ENCODE measurements at places on chromosomes 11 and 22. TPM values are rescaled to one million over a fixed set of nuclear protein-coding genes. Genes with fewer than 3 reads are reported as not detected.

DNA sequence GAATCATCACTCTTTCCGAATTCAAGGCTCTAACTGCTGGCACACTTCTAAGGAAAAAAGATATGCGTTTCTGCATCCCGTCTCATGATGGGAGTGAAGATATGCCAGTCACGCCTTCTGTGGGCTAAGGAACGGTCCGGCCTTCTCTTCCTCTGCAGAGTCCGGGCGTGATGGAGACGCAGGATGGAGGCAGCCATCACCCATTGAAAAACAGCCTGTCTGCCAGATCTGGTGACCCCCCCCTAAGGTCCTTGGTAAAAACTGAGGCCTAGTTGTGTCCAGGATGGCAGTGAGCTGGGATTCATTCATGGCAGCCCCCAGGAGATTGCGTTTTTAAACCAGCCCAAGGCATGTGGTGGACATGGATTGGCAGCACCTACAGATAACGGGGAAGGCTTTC is 6.9 kb upstream of the EFCAB6 start:
- no peaks in the 10 kb centered on the region for H3K36me3 ChIP-seq
- peaks cover 11% of the 10 kb centered on the region for H3K4me1 ChIP-seq
- H3K4me3 ChIP-seq, result no peak overlapping the region
- H3K27me3 ChIP-seq, result no peaks in the 10 kb centered on the region
- H3K27ac ChIP-seq, result no peak overlapping the region

DNA sequence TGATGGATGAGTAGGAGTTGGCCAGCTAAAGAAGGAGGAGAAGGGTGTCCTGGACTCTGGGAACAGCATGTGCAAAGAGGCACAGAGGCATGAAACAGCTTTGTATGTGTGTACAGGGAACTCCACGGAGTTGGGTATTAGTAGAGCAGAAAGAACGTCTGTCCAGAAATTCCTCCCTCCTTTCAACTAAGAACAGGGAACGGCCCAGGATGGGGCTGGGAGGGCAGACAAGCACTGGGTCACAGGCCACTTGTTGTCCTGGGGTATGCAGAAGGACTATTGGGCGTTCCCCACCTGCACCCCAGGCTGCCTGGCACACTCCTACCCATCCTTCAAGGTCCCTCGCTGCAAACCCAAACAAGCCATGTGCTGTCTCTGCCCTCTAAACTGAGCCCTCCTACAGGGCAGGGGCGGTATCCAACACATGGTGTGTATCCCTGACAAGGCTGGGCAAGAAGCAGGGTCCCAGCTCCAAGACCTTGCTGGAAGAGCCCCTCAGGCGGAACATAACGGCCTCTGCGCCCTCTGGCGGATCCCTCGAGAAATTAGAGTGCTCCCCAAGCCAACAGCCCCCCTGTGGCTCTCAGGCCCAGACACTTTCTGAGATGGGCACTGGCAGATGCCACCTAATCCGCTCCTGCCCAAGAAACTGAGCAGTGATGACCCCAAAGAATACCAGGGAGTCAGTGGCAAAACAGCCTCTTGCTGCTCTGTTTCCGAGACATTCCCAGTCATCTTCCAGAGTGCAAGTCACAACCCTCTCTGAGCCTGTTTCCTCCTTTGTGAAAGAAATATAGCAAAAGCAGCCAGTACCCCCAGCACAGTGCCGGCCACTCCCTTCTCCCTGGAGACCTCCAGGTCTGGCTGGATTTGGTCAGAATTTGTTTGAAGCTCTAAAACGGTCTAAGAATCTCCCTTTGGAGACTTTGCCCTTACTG is 1.6 kb upstream of the ELFN2 start:
- H3K27ac ChIP-seq, result no peak overlapping the region
- peaks cover 37% of the 10 kb centered on the region for H3K4me1 ChIP-seq
- peaks cover 8% of the 10 kb centered on the region for H3K27me3 ChIP-seq
- DNase-seq, result no peak
- peaks cover 4% of the 10 kb centered on the region for H3K36me3 ChIP-seq

- no peak overlapping the region for H3K27ac ChIP-seq
- H3K36me3 ChIP-seq, result no peaks in the 10 kb centered on the region
- H3K4me3 ChIP-seq, result no peak overlapping the region
- peaks cover 5% of the 10 kb centered on the region for H3K4me1 ChIP-seq
- DNase-seq, result no peak
Measured at GRCh38 chr11:29432719-29433325, 584.0 kb downstream of the KCNA4 start.

DNA sequence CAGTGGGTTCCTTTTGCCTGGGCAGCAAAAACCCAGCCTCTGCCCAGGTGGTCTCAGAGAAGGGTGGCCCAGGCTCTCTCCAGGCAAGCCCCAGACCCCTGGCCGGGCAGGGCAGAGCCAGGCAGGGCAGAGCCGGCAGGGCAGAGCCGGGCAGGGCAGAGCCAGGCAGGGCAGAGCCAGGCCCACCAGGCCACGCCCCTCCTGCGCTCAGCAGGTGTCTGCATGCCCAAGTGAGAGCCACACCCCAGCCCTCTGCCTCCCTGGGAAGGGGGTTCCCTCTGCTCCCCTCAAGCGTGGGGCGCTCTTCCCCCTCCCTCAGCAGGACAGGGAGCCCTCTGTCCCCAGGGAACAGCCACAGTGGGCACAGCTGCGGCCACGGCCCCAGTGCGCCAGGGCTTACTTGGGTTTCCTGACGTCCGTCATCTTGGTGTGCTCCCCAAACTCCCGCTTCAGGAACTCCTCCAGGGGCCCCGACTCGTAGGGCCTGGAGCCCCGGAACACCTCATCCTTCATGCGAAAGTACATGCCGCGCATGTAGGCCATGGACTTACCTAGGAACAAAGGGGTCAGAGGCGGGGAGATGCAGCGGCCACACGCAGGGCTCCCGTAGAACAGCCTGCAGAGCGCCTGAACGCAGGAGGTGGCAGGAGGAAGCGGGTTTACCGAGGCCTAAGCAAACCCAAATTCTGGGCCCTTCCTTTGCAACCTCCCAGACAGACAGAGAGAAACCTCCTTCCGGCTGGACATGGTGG is 10.1 kb upstream of the BAIAP2L2 start:
- H3K27me3 ChIP-seq, result no peaks in the 10 kb centered on the region
- H3K27ac ChIP-seq, result no peak overlapping the region
- DNase-seq, result peak; percentile 81
- no peak overlapping the region for H3K4me3 ChIP-seq
- H3K4me1 ChIP-seq, result no peaks in the 10 kb centered on the region
- peaks cover 1% of the 10 kb centered on the region for H3K36me3 ChIP-seq

- H3K36me3 ChIP-seq, result peaks cover 18% of the 10 kb centered on the region
- peaks cover 24% of the 10 kb centered on the region for H3K4me1 ChIP-seq
- no peak overlapping the region for H3K4me3 ChIP-seq
- no peak overlapping the region for H3K27ac ChIP-seq
- H3K27me3 ChIP-seq, result no peaks in the 10 kb centered on the region
Measured at GRCh38 chr11:48167380-48167779, 49.2 kb upstream of the OR4B1 start.

GRCh38 chr11:120759046-120759445 is 247.5 kb downstream of the GRIK4 start:
- no peak overlapping the region for H3K4me3 ChIP-seq
- peaks cover 16% of the 10 kb centered on the region for H3K27me3 ChIP-seq
- H3K4me1 ChIP-seq, result no peaks in the 10 kb centered on the region
- H3K27ac ChIP-seq, result no peak overlapping the region

DNA sequence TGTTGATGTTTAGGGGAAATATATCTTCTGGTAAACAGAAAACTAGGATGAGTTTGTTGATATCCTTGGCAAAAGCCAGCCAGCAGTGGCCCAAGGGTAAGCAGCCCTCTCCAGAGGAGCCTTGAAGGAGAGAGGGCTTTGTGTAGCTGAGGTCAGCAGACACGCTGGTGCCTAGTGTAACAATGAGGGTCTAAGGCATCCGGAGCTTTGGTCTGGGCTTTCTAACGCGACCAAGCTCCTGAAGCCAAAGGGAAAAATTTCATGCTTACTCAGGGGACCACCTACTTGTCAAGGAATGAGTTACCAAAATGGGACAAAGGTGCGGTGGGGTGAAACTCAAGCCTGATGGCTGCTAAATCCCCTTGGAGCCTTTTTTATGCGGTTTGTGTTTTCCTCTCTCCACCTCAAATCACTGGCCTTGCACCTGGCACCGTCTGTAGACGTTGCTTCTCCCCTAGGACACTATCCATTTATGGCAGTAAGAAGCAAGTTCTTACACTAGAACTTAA is 134.9 kb downstream of the DBX1 start:
- peak overlapping the region; percentile 89 for H3K4me3 ChIP-seq
- peak overlapping the region; percentile 83 for H3K27ac ChIP-seq
- H3K4me1 ChIP-seq, result peaks cover 65% of the 10 kb centered on the region
- H3K27me3 ChIP-seq, result no peaks in the 10 kb centered on the region

GRCh38 chr11:83162377-83162776 is 5.4 kb downstream of the PCF11 start:
- peak overlapping the region; percentile 49 for H3K27ac ChIP-seq
- H3K4me3 ChIP-seq, result no peak overlapping the region
- DNase-seq, result no peak
- peaks cover 32% of the 10 kb centered on the region for H3K36me3 ChIP-seq
- peaks cover 40% of the 10 kb centered on the region for H3K4me1 ChIP-seq

GRCh38 chr11:105227363-105227762 is 87.8 kb upstream of the CARD18 start:
- H3K4me3 ChIP-seq, result no peak overlapping the region
- no peaks in the 10 kb centered on the region for H3K4me1 ChIP-seq
- H3K27ac ChIP-seq, result no peak overlapping the region

GRCh38 chr11:122711362-122711761 is 55.8 kb downstream of the UBASH3B start:
- no peaks in the 10 kb centered on the region for H3K36me3 ChIP-seq
- H3K27ac ChIP-seq, result no peak overlapping the region
- H3K4me3 ChIP-seq, result no peak overlapping the region
- peaks cover 59% of the 10 kb centered on the region for H3K4me1 ChIP-seq

- H3K27ac ChIP-seq, result no peak overlapping the region
- H3K36me3 ChIP-seq, result no peaks in the 10 kb centered on the region
- peaks cover 10% of the 10 kb centered on the region for H3K4me1 ChIP-seq
Measured at GRCh38 chr11:75276186-75276585, 35.6 kb downstream of the TPBGL start.

- peak overlapping the region; percentile 91 for H3K27ac ChIP-seq
- H3K4me1 ChIP-seq, result peaks cover 61% of the 10 kb centered on the region
- H3K36me3 ChIP-seq, result no peaks in the 10 kb centered on the region
- no peaks in the 10 kb centered on the region for H3K27me3 ChIP-seq
- no peak for DNase-seq
Measured at GRCh38 chr11:102139081-102139498, 28.8 kb downstream of the YAP1 start.

- DNase-seq, result no peak
- H3K27me3 ChIP-seq, result peaks cover 14% of the 10 kb centered on the region
- peaks cover 5% of the 10 kb centered on the region for H3K36me3 ChIP-seq
- no peak overlapping the region for H3K4me3 ChIP-seq
- H3K4me1 ChIP-seq, result peaks cover 31% of the 10 kb centered on the region
- no peak overlapping the region for H3K27ac ChIP-seq
Measured at GRCh38 chr22:44304354-44304753, 8.4 kb downstream of the SHISAL1 start.

DNA sequence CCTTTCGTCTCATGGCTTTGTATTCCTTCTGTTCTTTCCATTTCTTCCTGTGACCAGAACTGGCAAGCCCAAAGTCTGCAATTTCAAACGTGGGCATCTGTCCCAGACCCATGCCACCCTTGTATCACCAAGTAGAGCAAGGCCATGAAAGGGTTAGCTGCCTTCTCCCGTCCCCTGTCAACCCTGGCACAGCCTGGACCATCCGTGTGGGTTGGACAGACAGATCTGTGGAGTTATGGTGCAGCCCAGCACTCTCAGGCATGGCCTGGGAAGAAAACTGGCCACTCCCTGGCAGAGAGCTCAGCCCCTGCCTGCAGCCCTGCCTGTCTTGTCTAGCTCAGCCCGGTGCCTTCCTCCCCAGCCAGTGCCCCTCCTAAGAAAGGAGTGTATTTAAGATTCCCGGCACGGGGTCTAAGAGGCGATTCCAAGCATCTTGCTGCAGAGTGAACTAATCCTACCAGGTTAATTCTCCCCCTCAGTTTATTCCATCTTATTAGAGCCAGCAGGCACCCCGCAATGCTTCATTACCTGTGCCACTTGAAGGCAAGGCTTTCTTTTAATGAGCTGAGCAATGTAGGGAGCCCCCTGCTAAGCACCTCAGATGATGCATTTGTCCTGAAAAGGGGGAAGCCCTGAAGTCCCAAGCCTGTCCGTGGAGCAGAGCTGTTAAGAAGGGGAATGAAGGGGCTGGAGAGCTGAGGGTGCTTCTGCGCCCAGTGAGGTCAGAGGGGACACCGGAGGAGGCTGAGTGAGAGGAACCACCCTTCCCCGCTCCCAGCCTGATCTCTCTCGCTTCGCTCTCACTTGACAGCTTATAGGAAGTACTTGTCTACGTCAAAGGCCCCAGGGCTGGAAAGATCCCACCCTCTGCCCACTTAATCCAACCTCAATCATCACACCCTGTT is 130.6 kb downstream of the SPATA19 start:
- H3K27me3 ChIP-seq, result peaks cover 11% of the 10 kb centered on the region
- no peaks in the 10 kb centered on the region for H3K36me3 ChIP-seq
- DNase-seq, result no peak
- no peaks in the 10 kb centered on the region for H3K4me1 ChIP-seq

DNA sequence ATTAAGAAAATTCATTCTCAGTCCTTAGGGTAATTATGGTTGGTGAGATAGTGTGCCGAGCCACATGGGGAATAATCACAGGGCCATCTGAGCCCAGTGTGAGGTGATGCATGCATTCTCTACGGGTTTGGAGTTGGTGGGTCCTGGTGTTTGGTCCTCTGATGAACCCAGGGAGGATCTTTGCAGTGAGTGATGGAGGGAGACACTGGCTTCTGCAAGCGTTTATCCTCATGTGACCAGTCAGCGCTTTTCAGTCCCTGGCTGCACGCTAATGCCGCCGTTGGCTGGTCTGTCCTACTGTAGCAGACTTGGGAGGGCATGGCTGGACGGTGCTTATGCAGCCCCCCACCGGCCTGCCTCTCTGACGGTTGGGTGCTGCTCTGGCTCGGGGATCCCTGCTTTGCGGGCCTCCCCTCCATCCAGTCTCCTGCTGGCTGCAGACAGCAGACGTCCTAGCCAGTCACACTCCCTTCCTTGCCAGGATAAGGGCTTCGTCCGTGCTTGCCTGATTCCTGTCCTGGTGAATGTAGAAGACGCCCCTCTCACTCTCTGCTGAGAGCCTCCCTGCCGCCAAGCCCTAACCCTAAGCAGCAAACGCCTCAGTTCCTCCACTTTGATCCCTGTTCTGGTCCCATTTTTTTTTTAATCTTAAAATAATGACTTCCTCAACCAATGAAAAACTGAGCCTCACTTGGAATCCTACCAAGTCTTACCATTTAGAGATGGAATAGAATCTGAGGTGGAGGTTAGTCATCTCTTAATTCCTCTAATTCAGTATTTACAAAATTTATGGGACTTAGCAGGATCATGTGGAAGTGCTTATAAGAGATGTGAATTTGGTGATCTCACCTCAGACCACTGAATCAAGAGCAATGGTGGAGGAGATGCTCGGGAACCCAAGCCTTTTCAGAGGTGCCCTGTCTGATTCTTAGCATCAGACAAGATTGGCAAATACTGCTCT is 143.7 kb upstream of the SORL1-AS1 start:
- peaks cover 13% of the 10 kb centered on the region for H3K4me1 ChIP-seq
- H3K36me3 ChIP-seq, result peaks cover 2% of the 10 kb centered on the region
- peak overlapping the region; percentile 71 for H3K27ac ChIP-seq
- DNase-seq, result no peak

The MFRP gene
- not detected for total RNA-seq

The MRGPRX4 gene
- not detected for total RNA-seq

The CPT1B gene
- 33.9 TPM for total RNA-seq

The OR5A1 gene
- total RNA-seq, result not detected

The LDHAL6A gene
- not detected for total RNA-seq
